ENCODE measurements at places on chromosomes 2 and 18.

DNA sequence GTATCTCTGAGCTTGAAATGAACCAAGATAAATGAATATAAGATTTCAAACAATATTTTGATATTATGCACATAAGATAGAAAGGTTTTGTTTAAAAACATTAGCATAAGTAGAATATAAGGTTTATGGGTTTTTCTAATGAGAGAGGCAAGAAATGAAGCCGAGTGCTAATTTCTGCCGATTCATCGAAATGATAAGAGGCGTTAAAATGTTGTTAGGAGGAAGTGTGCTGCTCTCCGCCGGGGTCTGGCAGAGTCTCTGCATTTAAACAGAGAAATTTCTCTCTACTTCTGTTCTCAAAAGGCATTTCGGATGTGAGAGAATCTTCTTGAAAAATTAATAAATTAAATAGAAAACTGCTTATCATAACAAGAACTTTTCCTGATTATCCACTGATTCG is 83.6 kb downstream of the MRPS9 start:
- H3K36me3 ChIP-seq = no peaks in the 10 kb centered on the region
- no peaks in the 10 kb centered on the region for H3K27me3 ChIP-seq
- H3K4me3 ChIP-seq = no peak overlapping the region

- no peaks in the 10 kb centered on the region for H3K36me3 ChIP-seq
- DNase-seq = no peak
- H3K27ac ChIP-seq = no peak overlapping the region
- H3K4me3 ChIP-seq = no peak overlapping the region
- peaks cover 22% of the 10 kb centered on the region for H3K4me1 ChIP-seq
These were observed 110.2 kb upstream of the ITGB6 start for GRCh38 chr2:160310118-160310828.

- no peaks in the 10 kb centered on the region for H3K36me3 ChIP-seq
- no peak overlapping the region for H3K27ac ChIP-seq
- no peak for DNase-seq
- H3K27me3 ChIP-seq = no peaks in the 10 kb centered on the region
- no peaks in the 10 kb centered on the region for H3K4me1 ChIP-seq
- H3K4me3 ChIP-seq = no peak overlapping the region
These were observed 107.1 kb downstream of the LYPD6B start for GRCh38 chr2:149145314-149146295.

DNA sequence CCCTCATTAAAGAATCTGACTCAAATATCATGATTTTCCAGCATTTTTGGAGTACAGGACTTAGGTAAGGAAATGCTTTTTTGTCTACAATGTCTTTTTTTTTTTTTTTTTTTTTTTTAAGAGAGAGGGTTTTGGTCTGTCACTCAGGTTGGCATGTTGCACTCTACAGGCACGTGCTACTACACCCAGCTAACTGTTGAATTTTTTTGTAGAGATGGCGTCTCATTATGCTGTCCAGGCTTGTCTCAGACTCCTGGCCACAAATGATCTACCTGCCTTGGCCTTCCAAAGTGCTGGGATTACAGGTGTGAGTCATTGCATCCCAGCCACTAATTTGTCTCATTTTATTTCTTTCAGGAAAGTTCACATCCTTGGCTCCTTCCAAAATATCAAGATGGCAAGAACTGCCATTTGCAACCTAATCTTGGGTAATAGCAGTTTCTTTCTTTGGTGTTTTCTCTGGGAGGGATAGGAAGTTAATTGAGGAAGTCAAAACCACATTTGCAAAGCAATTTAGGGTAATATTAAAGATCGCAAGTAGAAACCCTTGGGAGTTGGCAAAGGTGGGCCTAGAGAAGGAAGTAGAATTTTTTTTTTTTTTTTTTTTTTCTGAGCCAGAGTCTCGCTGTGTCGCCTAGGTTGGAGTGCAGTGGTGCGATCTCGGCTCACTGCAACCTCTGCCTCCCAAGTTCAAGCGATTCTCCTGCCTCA is 15.5 kb downstream of the PNO1 start:
- H3K4me3 ChIP-seq = no peak overlapping the region
- H3K4me1 ChIP-seq = no peaks in the 10 kb centered on the region
- no peak for DNase-seq
- no peaks in the 10 kb centered on the region for H3K36me3 ChIP-seq
- H3K27ac ChIP-seq = no peak overlapping the region

DNA sequence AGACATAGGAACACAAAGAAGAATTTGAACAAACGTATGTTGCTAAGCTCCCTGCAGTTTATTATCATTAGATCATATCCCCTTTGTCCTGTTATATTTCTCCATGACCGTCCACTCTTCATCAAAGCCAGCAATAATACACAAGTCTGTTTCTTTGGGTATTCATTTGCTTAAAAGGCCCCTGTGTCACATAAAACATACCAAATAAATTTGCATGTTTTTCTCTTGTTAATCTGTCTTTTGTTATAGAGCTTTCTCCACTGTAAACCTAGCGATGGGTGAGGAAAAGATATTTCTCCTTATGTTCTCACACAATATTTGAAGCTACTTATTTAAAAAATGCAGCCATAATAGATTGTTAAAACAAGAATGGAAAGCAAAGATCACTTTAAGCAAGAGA is 42.9 kb upstream of the REL start:
- no peak overlapping the region for H3K4me3 ChIP-seq
- H3K27me3 ChIP-seq = no peaks in the 10 kb centered on the region
- H3K36me3 ChIP-seq = no peaks in the 10 kb centered on the region

DNA sequence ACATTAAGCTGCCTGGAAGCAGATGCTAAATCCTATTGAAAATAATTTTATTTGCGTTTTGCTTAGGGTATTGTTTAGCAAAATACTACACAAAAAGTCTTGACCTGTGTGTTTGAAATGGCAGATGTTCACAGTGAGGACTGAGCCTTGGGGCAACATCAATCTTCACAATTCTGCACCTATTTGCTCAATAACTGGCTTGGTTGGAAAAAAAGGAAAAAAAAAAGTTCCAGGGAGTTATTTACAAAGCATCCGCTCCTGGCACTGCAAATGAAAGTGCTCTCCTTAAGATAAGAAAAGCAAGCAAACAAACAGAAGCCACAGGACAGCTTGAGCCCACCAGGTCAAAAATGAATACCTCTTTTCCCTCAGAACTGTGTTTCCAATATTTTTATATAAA is 77.7 kb downstream of the MAP2 start:
- H3K4me3 ChIP-seq = no peak overlapping the region
- H3K27me3 ChIP-seq = no peaks in the 10 kb centered on the region
- no peak overlapping the region for H3K27ac ChIP-seq
- no peak for DNase-seq

DNA sequence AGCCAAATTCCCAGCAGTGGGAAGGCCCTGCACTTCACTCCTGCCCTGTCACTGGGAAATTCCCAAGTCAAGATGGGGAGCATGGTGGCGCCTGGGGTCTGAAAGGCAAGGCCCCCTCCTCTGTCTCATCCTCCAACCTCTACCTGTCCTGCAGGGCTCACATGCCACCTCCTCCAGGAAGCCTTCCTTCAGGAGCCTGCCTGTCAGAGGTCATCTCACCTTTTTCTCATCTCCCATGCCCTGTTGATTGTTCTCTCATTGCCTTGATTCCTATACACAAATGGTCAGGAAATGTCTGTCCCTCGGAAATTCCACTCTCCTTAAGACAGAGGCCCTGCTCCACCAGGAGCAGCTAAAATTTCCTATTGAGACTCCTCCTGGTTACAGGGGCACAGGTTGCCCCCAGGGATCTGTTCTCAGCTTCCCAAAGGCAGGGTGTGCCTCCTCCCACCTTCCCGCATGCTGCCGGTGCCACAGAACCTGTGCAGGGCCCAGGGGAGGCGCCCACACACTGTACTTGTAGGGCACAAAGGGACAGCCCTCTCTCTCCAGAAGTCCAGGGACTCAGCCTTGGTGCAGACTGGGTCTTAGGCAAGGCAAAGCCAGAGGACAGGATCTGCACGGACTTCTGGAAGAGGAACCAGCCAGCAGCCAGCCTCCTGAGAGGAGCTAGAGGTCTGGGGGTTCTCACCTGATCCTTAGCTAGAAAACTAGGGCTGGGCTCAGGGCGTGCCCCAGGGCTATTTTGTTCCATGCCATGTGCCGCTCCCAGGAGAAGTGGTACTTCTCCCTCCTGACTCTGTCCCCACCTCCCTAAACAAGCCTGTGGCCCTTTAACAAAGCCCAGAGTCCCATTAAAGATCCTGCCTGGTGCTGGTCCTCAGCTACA is 12.9 kb downstream of the HES6 start:
- H3K36me3 ChIP-seq = no peaks in the 10 kb centered on the region
- no peaks in the 10 kb centered on the region for H3K27me3 ChIP-seq
- no peak overlapping the region for H3K27ac ChIP-seq
- no peak overlapping the region for H3K4me3 ChIP-seq

- DNase-seq = no peak
- H3K27ac ChIP-seq = no peak overlapping the region
- H3K4me3 ChIP-seq = no peak overlapping the region
- no peaks in the 10 kb centered on the region for H3K27me3 ChIP-seq
- H3K4me1 ChIP-seq = peaks cover 10% of the 10 kb centered on the region
- no peaks in the 10 kb centered on the region for H3K36me3 ChIP-seq
These were observed 5.9 kb downstream of the LYPD1 start for GRCh38 chr2:132664096-132664495.

DNA sequence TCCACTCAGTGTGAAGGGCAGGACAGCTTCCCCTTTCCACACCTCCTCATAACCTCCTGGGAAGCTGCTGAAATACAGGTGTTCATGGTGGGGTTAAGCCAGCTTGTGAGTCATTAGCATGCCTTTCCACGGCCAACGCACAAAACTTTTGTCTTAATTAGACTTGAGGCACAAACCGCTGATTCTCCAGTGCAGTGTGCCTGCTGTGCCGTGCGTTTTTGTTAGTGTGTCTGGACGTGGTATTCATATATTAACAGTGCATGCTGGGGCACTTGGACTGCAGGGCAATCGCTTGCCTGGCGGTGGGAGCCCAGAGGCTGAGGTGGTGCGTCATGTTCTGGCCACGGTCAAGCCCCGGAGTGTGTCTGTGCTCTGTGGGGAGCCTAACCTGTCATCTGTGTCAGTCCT is 156.2 kb downstream of the SH3RF3 start:
- H3K4me3 ChIP-seq = no peak overlapping the region
- peaks cover 33% of the 10 kb centered on the region for H3K4me1 ChIP-seq
- no peak for DNase-seq
- no peaks in the 10 kb centered on the region for H3K36me3 ChIP-seq

GRCh38 chr2:100752628-100753333 is 67.2 kb upstream of the NPAS2 start:
- H3K27ac ChIP-seq = peak overlapping the region; percentile 14
- H3K4me3 ChIP-seq = no peak overlapping the region
- no peaks in the 10 kb centered on the region for H3K36me3 ChIP-seq
- no peak for DNase-seq
- peaks cover 22% of the 10 kb centered on the region for H3K4me1 ChIP-seq

DNA sequence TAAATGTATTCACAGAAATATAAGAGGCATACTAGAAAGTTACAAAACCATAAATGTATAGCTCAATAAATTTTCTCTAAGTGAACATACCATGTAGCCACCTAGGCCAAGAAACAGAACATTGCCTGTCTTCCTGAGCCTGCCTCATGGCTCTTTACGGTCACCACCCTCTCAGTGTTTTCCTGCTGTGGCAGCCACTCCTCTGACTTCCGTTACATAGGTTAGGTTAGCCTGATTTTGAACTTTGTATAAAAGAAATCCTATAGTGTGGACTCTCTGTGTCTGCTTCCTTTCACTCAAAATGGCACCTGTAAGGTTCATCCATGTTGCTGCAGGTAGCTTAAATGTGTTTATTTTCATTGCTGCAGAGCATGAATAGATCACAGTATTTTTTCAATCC is 11.6 kb upstream of the ST3GAL5 start:
- no peak overlapping the region for H3K4me3 ChIP-seq
- no peaks in the 10 kb centered on the region for H3K27me3 ChIP-seq
- H3K4me1 ChIP-seq = peaks cover 5% of the 10 kb centered on the region
- H3K27ac ChIP-seq = no peak overlapping the region

DNA sequence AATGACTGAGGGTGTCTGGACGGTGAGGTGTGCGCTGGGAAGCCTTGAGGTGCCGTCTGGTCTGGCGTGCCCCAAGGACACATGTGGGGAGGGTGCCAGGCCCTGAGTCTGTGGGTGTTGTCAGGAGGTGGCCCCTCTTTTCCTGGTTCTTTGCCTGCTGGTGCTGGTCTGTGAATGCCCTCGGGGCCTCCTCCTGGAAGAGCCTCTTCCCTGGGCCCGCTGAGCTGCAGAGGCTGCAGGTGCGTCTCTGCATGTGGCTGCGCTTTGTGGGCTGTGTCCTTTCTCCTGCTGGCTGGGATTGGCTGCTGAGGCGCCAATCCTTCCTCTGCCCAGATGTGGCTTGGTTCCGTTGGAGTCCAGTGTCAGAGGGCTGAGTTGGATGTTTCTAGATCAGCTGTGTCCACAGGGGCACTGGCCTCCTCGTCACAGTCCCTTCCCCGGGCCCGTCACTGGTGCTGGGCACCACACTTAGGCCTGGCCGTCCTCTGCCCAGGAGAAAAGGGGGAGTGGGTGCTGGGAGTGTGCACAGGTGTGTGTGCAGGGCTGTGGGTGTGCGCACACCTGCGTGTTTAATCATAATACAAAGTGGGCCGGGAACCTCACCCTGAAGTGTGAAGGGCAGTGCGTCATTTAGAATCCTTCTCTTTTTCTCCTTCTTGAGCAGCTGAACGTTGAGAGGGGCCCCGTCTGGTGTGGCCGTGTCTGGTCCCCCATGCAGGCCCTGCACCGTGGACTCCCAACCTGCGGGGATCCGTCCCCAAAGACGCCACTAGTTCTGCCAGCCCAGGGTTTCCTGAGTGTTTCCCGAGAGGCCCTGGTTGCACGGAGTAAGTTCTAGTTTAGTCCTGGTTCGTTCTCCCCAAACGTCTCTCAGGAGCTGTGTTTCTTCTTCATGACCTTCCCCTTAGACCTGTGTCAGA is 35.5 kb downstream of the RTP5 start:
- H3K36me3 ChIP-seq = no peaks in the 10 kb centered on the region
- H3K4me1 ChIP-seq = peaks cover 27% of the 10 kb centered on the region
- DNase-seq = no peak
- H3K27ac ChIP-seq = no peak overlapping the region

DNA sequence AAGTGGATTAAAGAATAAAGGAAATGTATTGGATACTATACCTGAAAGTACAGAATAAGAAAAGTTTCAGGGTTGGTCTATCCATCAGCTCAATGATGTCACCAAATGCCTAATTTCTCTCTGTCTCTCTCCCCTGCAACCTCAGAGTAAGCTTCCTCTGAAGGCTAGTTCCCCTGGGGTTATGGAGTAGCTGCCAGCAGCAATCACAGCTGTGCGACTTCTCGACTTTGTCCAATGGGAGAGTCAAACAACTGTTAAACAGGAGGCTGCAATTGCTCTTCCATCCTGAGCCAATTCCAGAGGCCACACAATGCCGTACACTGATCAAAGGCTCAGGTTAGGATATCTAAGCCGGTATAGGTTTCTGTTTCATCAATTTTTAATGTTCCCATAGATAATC is 95.3 kb upstream of the FANCL start:
- no peak overlapping the region for H3K4me3 ChIP-seq
- H3K4me1 ChIP-seq = no peaks in the 10 kb centered on the region
- H3K36me3 ChIP-seq = no peaks in the 10 kb centered on the region
- no peaks in the 10 kb centered on the region for H3K27me3 ChIP-seq
- DNase-seq = no peak

DNA sequence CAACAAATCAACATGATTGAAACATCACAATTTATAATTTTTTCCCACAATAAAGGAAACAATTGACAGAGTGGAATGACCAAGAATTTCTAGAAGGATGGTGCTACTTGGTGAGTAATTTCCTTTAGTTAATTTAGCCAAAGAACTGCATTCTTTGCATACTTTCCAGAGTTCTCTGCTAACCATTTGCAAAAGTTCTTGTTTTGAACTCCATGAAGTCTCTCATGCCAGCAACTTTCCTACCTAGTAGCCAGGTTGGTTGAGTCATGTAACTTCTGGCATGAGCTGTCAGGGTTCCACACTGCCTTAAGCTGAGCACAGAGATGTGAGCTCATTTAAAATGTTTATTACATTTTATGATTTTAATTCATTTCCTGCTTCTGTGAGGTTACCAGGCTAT is 539.6 kb downstream of the PID1 start:
- H3K36me3 ChIP-seq = no peaks in the 10 kb centered on the region
- no peaks in the 10 kb centered on the region for H3K4me1 ChIP-seq
- H3K27ac ChIP-seq = no peak overlapping the region
- H3K27me3 ChIP-seq = no peaks in the 10 kb centered on the region
- no peak for DNase-seq

Data from vagina (tissue), 2 donors.